H9 (cell line): ENCODE measurements at places on chromosomes 6 and 20. TPM values are rescaled to one million over a fixed set of nuclear protein-coding genes. Genes with fewer than 3 reads are reported as not detected.

The PI16 gene
- not detected in 2 replicates for total RNA-seq

The MPIG6B gene
- not detected in 2 replicates for total RNA-seq

The GPX5 gene
- total RNA-seq, result not detected in 2 replicates

The LAMA4 gene
- total RNA-seq, result 1.0 and 1.1 TPM in 2 replicates

The BACH2 gene
- total RNA-seq, result 2.0 and 2.6 TPM in 2 replicates

The OR2H2 gene
- total RNA-seq, result not detected in 2 replicates

The GPR6 gene
- 0.20 TPM in 1 of 2 replicates, not detected in the other for total RNA-seq

The MYLK2 gene
- total RNA-seq, result 0.57 and 0.74 TPM in 2 replicates

The LTB gene
- not detected in 2 replicates for total RNA-seq

GRCh38 chr20:3871550-3872265 is 17.5 kb upstream of the PANK2 start:
- H3K4me1 ChIP-seq, result no peaks in the 10 kb centered on the region; the same call in 1 of the 2 replicates
- H3K4me3 ChIP-seq, result no peak overlapping the region
- no peak for DNase-seq
- H3K36me3 ChIP-seq, result peaks cover 17% of the 10 kb centered on the region
- no peak overlapping the region for H3K27ac ChIP-seq
- H3K27me3 ChIP-seq, result no peaks in the 10 kb centered on the region

DNA sequence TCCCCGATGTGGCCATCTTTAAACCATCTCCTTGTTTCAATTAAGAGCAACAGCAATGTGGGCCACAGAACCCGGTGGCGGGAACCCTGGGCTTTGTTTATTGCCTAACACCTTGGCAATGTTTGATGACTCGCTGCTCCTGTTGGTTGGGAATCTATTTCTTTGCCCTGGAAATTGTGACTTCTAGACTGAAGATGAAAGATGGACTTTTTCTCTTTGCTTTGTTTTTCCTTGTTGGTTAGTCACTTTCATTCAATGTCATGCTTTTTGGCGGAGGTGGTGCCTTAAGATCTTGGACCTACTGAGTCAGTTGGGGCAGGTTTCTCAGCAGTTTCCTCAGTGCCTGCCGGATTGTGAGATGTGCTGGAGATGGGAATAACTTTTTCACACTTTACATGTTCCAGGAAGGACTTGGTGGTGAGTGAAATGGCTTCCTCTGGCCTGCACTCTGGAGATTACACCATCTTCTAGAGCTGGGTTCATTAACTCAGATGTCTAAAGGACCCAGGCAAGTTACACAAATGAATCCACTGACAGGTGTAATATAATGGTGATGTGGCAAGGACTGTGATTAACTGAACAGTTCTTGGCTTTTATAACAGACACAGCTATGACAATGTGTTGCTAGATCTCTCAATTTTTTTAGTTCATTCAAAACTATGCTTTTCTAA is 56.3 kb downstream of the TSHZ2 start:
- no peak overlapping the region for H3K4me3 ChIP-seq
- H3K36me3 ChIP-seq, result no peaks in the 10 kb centered on the region
- no peak for DNase-seq

DNA sequence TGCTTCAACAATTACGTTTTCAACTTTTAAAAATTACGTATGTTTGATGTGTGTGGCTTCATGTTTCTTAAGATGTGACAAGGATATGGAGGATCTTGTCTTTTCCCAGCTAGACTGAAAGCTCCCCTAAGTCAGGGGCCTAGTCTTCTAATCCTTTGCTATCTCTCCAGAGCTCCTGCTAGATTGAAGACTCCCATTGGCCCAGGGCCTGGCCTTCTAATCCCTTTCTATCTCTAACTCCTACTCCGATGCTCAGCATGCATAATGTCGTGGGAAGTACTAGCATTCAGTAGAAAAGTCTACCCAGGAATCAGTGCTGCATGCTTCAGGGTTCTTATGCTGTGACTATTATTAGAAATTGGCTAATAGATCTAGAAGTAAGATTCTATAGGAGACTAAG is 144.8 kb upstream of the SUPT3H start:
- DNase-seq, result no peak
- no peaks in the 10 kb centered on the region for H3K27me3 ChIP-seq
- H3K4me3 ChIP-seq, result no peak overlapping the region

DNA sequence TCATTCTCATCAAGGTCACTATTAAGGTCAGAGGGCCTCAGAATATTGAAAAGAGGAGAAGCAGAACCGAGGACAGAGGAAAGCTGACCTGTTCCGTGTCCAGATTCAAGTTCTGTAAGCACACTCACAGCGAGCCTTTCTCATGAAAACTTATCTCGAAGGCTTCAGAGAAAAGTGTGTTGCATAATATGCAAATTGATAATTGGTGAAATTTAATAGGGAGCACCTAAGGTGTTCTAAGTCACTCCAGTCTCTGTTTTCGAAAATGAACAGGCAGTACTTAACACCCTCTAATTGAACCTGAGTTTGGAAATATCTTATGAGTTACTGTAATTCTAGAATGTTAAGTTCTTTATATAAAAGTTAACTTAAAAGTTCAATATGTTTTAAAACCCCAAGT is 181.2 kb upstream of the PDE10A start:
- peaks cover 10% of the 10 kb centered on the region for H3K4me1 ChIP-seq
- no peak overlapping the region for H3K27ac ChIP-seq
- DNase-seq, result no peak
- no peak overlapping the region for H3K4me3 ChIP-seq
- no peaks in the 10 kb centered on the region; the same call in 2 of the 3 replicates for H3K36me3 ChIP-seq

DNA sequence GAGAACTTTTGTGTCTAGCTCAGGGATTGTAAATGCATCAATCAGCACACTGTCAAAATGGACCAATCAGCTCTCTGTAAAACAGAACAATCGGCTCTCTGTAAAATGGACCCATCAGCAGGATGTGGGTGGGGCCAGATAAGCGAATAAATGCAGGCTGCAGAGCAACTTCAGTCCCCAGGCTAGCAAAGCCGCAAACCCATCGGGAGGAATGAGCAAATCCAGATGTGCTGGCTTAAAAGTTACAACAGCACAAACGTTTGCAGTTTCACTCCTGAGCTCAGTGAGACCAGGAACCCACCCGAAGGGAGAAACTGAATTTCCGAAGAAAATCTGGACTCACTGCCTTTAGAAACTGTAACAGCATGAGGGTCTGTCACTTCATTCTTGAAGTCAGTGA is 21.9 kb upstream of the MBOAT1 start:
- H3K27me3 ChIP-seq, result no peaks in the 10 kb centered on the region
- H3K36me3 ChIP-seq, result no peaks in the 10 kb centered on the region; the same call in 2 of the 3 replicates
- no peak overlapping the region for H3K27ac ChIP-seq
- no peak for DNase-seq
- no peak overlapping the region for H3K4me3 ChIP-seq

GRCh38 chr6:131049608-131050007 is 13.4 kb downstream of the EPB41L2 start:
- DNase-seq, result no peak
- no peaks in the 10 kb centered on the region for H3K4me1 ChIP-seq

DNA sequence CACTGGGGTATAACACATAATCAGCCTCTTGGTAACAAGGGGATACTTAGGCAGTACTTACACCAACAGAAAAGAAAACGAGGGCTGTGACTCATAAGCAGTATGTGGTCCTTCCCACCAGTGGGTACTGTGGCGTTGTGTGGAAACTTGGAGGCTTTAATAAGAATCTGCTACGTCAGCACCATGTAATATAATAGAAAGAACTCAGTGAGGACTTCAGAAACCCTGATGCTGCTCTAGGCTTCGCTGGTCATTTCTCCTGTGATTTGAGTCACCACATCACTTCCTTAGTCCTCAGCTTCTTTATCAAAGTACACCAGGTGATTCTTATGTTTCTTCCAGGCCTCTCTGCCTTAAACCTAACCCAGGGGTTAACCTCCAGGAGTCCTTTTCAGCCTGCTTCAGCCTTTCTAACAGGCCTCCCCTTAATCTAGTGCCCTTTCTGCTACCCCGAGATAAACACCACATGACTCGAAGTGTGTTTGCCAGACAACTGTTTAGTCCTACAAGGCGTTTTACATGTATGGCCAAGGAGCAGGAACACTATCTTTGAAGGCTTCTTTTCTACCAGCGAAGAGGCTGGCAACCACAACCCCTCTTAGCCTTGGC is 68.5 kb downstream of the FYN start:
- no peak for DNase-seq
- no peaks in the 10 kb centered on the region for H3K36me3 ChIP-seq
- no peak overlapping the region for H3K4me3 ChIP-seq
- H3K27me3 ChIP-seq, result no peaks in the 10 kb centered on the region
- H3K4me1 ChIP-seq, result peaks cover 4% of the 10 kb centered on the region; the same call in 1 of the 2 replicates

GRCh38 chr20:40770564-40771307 is 81.7 kb upstream of the MAFB start:
- H3K27ac ChIP-seq, result no peak overlapping the region
- H3K4me1 ChIP-seq, result peaks cover 6% of the 10 kb centered on the region; the same call in 1 of the 2 replicates
- no peaks in the 10 kb centered on the region for H3K27me3 ChIP-seq
- no peak overlapping the region for H3K4me3 ChIP-seq
- no peak for DNase-seq

DNA sequence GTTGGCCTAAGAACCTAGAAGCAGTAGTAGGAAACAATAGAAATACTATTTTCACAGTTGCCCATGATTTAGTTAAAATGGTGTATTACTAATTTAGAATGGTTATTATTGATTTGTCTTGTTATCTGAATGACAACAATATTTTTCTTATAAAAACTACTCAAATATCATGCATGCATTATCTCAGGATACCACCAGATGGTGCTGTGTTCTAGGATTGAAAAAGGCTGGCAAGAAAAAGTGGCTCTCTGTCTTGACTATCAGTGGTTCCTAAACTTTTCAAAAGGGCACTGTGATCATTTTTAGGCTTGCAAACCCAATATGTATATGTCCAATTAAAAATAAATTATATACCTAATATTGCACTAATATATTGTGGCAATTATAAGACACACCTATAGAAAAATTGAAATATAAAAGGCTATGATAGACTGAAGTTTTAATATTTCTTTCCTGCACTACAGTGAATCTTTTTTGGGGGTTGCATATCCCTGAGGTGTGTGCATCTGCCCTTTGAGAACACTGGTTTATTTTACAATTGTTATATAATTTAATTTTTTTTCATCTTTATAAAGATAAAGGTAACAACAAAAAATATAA is 131.7 kb upstream of the MLIP start:
- no peaks in the 10 kb centered on the region for H3K4me1 ChIP-seq
- H3K36me3 ChIP-seq, result no peaks in the 10 kb centered on the region
- H3K27ac ChIP-seq, result no peak overlapping the region
- no peak overlapping the region for H3K4me3 ChIP-seq
- H3K27me3 ChIP-seq, result no peaks in the 10 kb centered on the region

- no peak overlapping the region for H3K27ac ChIP-seq
- H3K27me3 ChIP-seq, result no peaks in the 10 kb centered on the region; the same call in 1 of the 2 replicates
- no peak overlapping the region for H3K4me3 ChIP-seq
- no peaks in the 10 kb centered on the region; the same call in 1 of the 2 replicates for H3K4me1 ChIP-seq
Measured at GRCh38 chr6:106356378-106356777, 4.1 kb upstream of the CRYBG1 start.

GRCh38 chr20:62292108-62292507 is 10.7 kb upstream of the ADRM1 start:
- H3K27me3 ChIP-seq, result no peaks in the 10 kb centered on the region
- H3K4me3 ChIP-seq, result no peak overlapping the region
- H3K27ac ChIP-seq, result no peak overlapping the region

- no peak overlapping the region for H3K4me3 ChIP-seq
- no peaks in the 10 kb centered on the region for H3K4me1 ChIP-seq
- H3K27me3 ChIP-seq, result no peaks in the 10 kb centered on the region
Measured at GRCh38 chr6:41656002-41656691, 17.9 kb downstream of the MDFI start.

- DNase-seq, result peak; percentile 41
- H3K27ac ChIP-seq, result no peak overlapping the region
- 0 out of 2 replicates have a peak, but pooled peaks cover 2% of the 10 kb centered on the region for H3K4me1 ChIP-seq
- H3K4me3 ChIP-seq, result peak overlapping the region; percentile 92
- peaks cover 10% of the 10 kb centered on the region; the same call in 1 of the 2 replicates for H3K27me3 ChIP-seq
- H3K36me3 ChIP-seq, result no peaks in the 10 kb centered on the region; the same call in 2 of the 3 replicates
Measured at GRCh38 chr6:101392586-101393230, 800 bp upstream of the GRIK2 start.

GRCh38 chr20:35586751-35587425 is 28.7 kb upstream of the SPAG4 start:
- no peak overlapping the region for H3K27ac ChIP-seq
- no peaks in the 10 kb centered on the region for H3K4me1 ChIP-seq
- no peak overlapping the region for H3K4me3 ChIP-seq
- peaks cover 3% of the 10 kb centered on the region; the same call in 1 of the 3 replicates for H3K36me3 ChIP-seq
- no peak for DNase-seq

- H3K4me3 ChIP-seq, result no peak overlapping the region
- no peak for DNase-seq
- no peaks in the 10 kb centered on the region for H3K4me1 ChIP-seq
- no peaks in the 10 kb centered on the region for H3K27me3 ChIP-seq
Measured at GRCh38 chr20:18404172-18404571, 62.7 kb downstream of the DZANK1 start.

DNA sequence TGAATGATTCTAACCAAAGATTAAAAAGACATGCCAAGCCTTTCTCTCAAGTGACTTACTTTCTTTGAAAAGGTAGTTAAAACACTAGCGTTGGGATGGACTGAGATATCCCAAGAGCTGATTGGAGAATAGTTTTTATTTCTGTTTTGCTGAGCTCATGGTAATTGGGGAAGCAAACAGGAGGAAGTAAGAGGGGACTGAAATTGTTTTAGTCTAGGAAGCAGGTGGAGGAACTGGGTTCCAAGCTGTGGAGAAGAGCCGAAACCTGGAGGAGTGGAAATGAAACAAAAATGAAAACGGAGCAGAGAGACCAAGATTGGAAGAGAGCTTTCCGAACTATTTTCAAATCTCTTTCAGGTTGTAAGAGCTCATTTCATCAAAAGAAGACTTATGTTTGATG is 59.9 kb upstream of the TENT5A start:
- no peaks in the 10 kb centered on the region for H3K4me1 ChIP-seq
- no peak overlapping the region for H3K4me3 ChIP-seq
- H3K27me3 ChIP-seq, result no peaks in the 10 kb centered on the region
- no peaks in the 10 kb centered on the region for H3K36me3 ChIP-seq

DNA sequence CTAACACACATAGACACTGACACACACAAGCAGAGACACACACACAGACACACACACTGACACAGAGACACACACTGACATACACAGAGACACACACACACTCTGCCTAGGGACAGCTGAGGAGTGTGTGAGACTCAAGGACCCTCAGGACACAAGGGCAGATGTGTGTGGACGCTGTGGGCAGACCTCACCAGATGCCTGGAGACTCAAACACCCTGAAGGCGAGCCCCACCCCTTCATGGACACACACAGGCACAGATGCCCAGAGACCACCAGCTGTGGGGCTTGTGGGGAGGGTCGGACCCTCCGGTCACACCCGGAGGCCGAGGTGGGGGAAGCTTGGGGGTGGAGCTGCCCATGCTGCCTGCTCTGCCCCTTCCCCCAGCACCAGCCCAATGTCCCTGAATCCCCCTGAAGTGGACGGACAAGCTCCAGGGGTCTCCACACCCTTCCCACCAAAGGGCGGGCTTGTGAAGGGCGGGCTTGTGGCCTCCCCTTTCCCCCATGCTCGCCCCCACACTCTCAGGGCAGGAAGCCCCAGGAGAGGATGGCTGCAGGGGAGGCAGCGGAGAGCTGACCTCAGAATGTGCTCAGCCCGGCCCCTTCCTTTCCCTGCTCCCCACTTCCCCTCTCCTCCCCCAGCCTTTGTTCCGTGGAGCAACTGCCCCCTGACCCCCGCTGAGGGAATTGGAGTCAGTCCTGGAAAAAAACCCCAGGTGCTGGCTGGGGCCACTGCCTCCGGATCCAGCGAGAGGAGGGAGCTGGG is 13.9 kb upstream of the ABHD16B start:
- peak; percentile 73 for DNase-seq
- no peak overlapping the region for H3K4me3 ChIP-seq
- H3K27me3 ChIP-seq, result no peaks in the 10 kb centered on the region
- H3K4me1 ChIP-seq, result peaks cover 5% of the 10 kb centered on the region; the same call in 1 of the 2 replicates
- H3K27ac ChIP-seq, result peak overlapping the region; percentile 24
